ENCODE measurements at places on chromosomes 2 and 18.

GRCh38 chr2:179344280-179344964 lies 79.8 kb upstream of the SESTD1 start:
- no peak for DNase-seq

DNA sequence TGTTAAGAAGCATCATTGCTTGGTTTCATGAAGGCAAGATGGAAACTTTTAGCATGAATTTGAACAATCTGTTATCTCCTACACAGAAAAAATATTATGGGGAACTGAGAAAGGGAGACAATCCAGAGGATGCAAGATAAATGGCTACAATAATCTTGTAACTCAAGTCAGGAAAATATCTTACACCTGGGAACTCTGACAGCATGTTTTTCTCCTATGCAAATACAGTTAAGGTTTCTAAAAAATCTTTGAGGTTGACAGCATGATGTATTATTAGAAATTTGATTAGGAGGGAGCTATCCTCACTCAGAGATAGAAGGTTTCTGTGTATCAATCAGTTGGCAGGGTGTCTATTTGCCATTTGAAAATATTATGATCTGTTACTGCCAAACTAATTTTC lies 75.6 kb downstream of the GPD2 start:
- DNase-seq: no peak

GRCh38 chr18:37586656-37587225 lies 21.1 kb upstream of the CELF4 start:
- DNase-seq: no peak

- no peak for DNase-seq
Observed at GRCh38 chr2:57759131-57759530, 287.5 kb upstream of the VRK2 start.

GRCh38 chr18:50075772-50076171 lies 119.2 kb downstream of the MYO5B start:
- no peak for DNase-seq

GRCh38 chr2:127514076-127514475 lies 12.2 kb downstream of the IWS1 start:
- no peak for DNase-seq

GRCh38 chr2:214624166-214624760 lies 185.2 kb downstream of the BARD1 start:
- no peak for DNase-seq

DNA sequence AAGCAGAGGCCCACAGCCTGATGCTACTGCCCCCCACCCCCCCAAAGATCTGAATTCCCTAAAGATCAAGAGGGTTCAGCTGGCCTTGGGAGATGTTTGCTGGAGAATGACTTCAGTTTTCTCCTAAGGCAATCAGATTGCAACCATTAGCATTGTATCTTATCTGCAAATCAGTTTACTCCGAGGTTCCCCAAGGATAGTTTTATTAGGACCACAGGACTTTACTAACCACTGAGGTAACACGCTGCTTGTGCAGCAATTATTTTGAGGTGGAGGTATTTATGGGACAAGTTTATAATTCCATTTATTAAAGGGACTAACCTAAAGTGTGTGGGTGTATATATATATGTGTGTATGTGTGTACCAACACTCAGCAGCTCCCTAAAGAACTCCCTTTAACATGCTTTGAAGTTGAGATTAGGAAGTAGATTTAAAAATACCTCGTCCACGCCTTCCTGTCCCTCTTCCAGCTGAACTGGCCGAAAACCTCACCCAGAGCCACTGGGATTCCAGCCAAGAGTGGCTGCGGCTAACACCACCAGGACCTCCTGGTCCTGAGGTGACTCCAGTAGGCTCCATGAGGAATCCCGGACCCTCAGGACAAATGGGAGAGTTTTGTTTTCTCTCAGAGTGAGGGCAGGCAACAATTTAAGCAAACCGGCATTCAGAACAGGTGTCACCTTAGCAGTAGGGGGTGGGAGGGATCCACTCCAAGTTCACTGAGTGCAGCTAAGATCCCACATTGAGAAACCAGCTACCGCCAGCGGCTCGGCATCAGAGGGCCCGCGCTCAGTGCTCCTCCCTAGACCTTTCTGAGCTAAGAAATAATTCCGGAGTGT lies 3.0 kb upstream of the DLX1 start:
- no peak for DNase-seq

DNA sequence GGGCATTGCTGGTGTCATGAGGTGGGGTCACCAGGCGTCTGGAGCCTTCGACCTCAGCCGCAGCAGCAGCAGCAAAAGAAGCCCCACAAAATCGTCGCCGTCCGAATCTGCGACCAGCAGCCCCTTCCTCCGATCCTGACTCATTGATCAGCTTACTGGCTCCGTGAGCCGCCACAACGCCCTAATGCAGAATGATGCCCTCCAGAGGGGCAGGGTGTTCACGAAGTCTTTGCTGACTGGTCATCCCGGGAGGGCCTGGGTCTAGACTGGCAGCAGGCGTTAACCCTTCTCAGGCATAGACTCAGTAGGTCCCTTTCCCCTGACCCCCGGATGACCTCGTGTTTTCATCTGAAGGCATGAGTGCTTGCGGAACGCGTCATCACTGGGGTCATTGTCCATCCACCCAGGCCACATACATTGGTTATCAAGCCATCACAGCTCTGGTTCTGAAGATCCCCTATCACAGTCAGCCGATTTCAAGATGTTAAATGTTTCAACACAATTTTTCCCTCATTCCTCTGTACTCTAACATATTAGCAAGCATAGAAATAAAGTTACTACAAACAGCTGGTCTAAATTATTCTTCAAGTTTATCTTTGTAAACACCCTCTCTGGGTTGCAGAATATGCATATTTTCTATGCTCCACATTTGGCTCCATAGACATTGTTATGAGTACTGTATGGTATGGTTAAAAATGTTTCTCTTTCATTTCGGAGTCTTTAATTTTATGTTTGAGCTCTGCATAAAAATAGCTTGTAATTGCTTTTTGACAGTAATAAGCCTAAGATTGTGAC lies 83.3 kb upstream of the SALL3 start:
- no peak for DNase-seq

- no peak for DNase-seq
Observed at GRCh38 chr2:203811491-203812221, 55.9 kb upstream of the CTLA4 start.

- no peak for DNase-seq
Observed at GRCh38 chr18:29531746-29532145, 1354.8 kb upstream of the CDH2 start.

GRCh38 chr2:229084447-229084846 lies 186.6 kb downstream of the PID1 start:
- no peak for DNase-seq

All from memory B cell (primary cell).